ENCODE measurements at places on chromosomes 2 and 18. TPM values are rescaled to one million over a fixed set of nuclear protein-coding genes. Genes with fewer than 3 reads are reported as not detected.

- no peak for DNase-seq
These were observed 24.5 kb downstream of the UGP2 start for GRCh38 chr2:63866009-63866709.

SPDYA gene
- 2.3 TPM for total RNA-seq

- DNase-seq: no peak
These were observed 5.3 kb upstream of the GORASP2 start for GRCh38 chr2:170923799-170924198.

- DNase-seq: no peak
These were observed 311.1 kb downstream of the NR4A2 start for GRCh38 chr2:156021146-156022040.

Measured in spinal cord (tissue), 10 donors.